ENCODE measurements at places on chromosomes 1 and 21.

- no peak for DNase-seq
Observed at GRCh38 chr1:234605399-234605982, 4.5 kb downstream of the IRF2BP2 start.

GRCh38 chr1:43958351-43959255 is 11.2 kb upstream of the DPH2 start:
- no peak for DNase-seq

DNA sequence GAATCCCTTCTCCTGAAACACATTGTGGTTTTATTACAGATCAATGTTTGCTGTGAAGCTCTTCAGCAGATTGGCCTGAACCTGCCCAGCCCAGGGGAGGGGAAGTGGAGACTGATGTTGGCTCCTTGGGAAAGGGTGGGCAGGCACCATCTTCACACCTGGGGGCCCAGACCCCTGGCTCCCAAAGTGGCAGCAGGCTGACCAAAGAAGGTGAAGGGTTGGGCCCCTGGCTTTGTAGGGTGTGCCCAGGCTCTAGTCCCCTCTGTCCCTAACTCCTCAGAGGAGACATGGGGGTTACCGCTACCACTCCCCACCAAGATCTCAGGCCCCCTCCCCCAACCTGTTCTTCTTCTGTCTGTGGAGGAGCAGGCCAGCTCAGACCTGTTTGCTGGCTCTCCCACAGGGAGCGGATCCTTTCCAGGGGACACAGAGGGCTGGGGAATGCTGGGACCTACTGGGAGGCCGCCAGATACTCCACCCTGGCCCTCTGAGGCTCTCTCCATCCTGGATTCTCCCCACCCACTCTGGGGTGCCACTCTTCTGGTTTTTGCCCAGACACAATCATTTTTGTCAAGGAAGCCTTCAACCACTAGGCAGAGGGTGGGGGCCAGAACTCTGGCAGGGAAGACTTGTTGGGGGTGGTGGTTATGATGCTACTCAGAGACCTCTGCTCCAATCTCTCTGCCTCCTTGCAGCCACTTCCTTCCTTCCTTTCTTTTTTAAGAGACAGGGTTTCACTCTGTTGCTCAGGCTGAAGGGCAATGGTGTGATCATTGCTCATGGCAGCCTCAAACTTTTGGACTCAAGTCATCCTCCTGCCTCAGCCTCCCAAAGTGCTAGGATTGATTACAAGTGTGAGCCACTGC is 5.0 kb upstream of the EFNA3 start:
- no peak for DNase-seq

- DNase-seq, result no peak
Observed at GRCh38 chr1:1332774-1333480, 1.8 kb downstream of the TAS1R3 start.

DNA sequence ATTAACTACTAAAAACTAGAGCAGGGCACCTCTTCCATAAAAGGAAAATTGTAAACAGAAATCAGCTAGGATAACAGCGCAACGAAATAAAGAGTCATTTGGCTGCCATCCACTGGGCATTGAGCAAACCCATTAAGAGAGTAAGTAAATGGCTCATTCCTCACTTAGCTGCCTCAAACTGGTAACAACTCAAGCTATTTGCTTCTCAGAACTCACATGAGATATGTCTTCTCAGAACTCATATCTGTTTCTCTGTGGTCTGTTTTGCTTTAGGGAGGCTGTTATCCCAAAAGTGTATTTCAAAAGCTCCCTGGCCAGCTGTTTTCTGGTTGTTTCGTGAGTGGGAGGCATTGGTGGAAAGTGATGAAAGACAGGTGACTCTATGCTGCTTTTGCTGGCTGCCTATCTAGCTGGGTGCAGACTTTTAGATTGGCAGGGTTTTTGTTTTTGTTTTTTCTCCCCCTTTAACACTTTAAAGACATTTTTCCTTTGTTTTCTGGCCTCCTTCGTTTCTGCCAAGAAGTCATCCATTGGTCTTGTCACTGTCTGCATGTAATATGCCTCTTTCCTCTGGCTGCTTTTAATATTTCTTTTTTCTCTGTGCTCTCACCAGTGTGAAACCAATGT is 269.2 kb upstream of the RGS18 start:
- no peak for DNase-seq

Measured in hematopoietic multipotent progenitor cell (in vitro differentiated cells).